GM12891 (cell line): ENCODE measurements at places on chromosomes 16 and 17.

- no peak for DNase-seq
Observed at GRCh38 chr17:40696651-40697072, 6.9 kb downstream of the KRT24 start.

DNA sequence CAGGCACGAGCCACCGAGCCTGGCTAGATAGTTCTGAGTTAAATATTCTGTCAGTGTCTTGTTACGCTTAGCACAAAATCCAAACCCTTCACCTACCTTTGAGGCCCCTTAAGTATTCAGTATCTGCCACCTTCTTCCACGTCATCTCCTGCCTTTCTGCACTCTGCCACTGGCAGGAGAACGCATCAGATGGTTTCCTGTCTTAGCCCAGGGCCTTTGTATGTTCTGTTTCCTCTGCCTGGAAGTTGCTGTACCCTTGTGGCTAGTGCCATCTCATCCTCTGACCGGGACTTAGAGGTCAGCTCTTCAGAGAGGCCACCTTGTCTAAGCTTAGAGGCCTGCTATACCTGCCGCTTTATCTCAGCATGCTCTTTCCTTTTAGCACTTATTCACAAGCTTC, 67.5 kb upstream of the LGALS9 start:
- no peak for DNase-seq

DNA sequence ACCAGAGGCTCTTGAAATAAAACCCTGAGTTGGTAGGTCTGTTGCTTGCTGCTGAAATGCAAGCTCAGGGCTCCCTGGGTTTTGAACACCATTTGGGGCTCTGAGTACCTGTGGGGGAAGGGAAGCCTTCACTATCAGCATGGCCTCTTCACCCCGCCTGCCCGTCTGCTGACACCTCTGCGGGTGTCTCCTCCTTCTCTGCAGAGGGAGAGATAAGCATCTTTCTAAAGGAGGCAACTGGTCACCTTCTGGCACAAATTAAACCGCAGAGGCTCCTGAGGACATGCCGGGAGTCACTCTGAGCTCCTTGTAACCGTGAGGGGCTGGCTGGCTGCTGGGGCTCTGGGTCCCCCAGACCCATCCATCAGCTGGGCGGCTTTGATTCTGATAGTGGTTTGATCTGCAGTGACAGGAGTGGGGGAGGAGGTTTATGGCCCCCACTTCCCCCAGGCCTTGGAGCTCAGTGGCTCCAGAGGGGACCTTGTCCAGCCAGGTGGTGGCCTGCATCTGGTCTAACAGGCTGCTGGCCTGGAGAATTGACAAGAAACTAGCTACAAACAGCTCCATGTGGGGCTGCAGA, 123.5 kb downstream of the IRF8 start:
- DNase-seq = no peak

DNA sequence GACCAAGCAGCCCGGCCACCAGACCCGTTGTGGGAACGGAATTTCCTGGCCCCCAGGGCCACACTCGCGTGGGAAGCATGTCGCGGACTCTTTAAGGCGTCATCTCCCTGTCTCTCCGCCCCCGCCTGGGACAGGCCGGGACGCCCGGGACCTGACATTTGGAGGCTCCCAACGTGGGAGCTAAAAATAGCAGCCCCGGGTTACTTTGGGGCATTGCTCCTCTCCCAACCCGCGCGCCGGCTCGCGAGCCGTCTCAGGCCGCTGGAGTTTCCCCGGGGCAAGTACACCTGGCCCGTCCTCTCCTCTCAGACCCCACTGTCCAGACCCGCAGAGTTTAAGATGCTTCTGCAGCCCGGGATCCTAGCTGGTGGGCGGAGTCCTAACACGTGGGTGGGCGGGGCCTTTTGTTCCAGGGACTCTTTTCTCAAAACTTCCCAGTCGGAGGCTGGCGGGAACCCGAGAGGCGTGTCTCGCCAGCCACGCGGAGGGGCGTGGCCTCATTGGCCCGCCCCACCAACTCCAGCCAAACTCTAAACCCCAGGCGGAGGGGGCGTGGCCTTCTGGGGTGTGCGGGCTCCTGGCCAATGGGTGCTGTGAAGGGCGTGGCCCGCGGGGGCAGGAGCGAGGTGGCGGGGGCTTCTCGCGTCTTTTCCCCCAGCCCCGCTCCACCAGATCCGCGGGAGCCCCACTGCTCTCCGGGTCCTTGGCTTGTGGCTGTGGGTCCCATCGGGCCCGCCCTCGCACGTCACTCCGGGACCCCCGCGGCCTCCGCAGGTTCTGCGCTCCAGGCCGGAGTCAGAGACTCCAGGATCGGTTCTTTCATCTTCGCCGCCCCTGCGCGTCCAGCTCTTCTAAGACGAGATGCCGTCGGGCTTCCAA, at the start of gene SLC2A4:
Gene SLC2A4, plus strand, starts transcription at position 645 of the 879 bp plus-strand sequence. Its CDS starts 217 bp downstream, at position 862.
- DNase-seq = peak; percentile 98

- peak; percentile 91 for DNase-seq
Observed at GRCh38 chr17:7589204-7589868, 558 bp downstream of the SOX15 start.

DNA sequence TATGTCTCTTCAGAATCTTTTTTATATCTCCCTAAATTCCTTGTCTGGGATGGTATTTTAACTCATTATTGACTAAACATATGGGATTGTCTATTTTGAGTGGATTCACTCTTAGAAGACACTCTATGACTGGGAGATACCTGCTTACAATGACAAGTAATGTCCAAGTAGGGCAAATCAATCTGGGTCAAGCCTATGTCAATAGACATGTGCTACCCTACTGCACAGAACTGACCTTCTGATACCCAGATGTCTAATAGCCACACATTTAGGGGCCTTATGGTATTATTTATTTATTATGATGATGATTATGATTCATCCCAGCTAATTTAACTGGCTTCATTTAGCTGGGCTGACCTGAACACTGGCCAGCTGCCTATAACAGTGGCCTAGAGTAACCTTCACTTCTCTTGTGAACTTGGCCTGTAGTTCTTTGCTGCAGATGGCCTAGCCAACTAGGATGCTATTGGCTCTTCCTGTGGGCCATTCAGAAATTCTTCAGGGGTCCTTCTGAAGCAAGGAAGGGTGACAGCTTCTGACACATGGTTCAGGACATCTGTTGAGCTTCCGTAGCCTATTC, 138.0 kb downstream of the ANKFN1 start:
- DNase-seq = no peak

- no peak for DNase-seq
Observed at GRCh38 chr17:49224198-49224996, 6.2 kb downstream of the PHOSPHO1 start.
